ENCODE measurements at places on chromosomes 7 and 10.

DNA sequence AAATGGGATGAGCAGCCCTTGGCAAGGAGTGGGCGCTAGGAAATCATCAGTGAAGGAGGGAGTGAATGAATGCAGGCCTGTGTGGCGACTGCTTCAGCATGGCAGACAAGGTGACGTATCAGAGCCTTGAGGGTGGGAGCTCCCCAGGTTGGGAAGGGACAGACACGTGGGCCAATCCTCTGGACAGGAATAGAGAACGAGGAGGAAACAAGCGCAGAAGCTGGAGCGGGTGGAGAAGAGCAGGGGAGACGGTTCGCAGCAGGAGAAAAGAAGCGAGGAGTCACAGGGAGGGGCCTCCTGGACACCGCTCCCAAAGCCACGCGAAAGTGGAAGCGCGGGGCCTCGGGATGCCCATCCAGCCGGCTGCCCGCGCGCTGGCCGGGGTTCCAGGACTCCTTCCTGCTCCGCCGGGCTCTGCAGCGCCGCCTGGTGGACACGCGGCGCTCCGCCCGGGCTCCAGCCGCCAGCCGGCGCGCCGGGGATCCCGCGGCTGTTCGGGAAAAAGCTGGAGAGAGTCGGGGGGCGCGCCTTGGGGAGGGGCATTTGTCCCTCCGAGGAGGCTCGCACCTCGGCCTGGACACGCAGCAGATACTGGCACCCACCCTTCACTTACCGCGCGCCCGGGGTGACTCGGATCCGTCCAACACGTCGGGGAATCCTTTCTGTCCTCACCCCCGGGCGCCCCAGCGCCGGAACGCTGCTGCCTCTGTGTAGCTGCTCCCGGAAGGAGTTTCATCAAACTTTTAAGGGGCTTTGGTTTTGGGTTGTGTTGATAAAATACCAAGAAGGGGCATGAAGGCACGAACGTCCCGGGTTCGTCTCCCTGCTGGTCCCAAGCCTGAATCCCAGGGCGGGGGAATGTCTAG, 6.3 kb downstream of the ZNF503 start:
- DNase-seq, result peak; percentile 82

- DNase-seq, result no peak
Measured at GRCh38 chr7:64946772-64947171, 43.7 kb downstream of the ZNF273 start.

DNA sequence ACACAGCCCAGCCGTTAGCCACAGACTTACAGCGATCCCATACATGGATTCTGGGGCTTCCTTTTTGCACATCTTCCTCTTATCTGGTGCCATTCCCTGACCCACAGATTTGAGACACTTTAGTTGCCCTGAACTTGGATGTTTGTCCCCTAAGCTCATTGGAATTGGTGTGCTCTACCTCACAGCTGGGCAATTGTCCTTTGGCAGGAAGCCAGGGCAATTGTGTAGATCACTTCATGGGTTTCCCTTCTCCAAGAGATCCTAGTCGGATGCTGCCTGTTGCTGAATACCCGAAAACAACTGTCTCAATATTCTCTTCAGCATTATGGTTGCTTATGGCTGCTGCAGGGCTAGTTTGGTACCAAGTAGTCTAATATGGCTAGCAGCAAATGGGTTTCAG, 470.7 kb upstream of the MKI67 start:
- DNase-seq, result no peak

DNA sequence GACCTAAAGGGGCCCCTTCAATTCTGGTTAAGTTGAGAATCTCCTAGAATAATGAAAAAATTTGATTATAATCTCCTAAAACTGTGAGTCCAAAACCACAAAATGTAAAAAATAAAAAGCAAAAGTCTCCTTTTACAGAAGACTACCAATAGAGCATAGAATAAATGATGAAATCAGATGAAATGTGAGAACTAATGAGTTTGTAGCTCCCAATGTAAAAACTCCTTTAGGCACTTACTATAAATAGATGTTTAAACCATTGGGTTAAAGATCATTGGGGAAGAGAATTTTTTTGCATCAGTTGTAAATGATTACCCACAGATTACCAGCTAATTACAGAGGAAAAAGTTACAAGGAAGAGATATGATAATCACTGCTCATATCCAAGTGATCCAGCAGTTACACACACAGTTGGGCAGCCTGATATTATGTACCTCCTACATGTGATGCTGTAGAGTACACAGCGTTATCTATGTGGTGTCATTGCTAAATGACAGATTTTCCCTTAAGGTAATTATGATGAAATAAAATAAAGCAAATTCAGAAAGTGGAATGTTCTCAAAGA, 282.7 kb upstream of the SEMA3D start:
- DNase-seq, result no peak

GRCh38 chr7:114931656-114932011, 9.7 kb downstream of the MDFIC start:
- no peak for DNase-seq

DNA sequence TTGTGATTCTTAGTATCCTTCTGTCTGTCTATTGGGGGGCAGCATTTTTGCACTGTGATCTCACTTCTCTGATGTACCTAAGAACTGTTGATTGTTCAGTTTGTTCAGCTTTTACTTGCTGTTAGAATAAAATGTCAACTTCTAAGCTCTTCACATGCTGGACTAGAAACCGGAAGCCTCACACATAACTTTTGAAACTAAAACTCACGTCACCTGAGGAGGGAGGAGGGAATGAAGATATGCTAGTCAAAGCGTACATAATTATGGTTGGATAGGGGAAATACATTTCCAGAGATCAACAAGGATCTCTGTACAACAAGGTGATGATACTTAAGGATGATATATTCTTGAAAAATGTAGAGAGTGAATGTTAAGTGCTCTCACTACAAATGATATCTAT, 609.7 kb downstream of the INHBA start:
- DNase-seq, result no peak

- DNase-seq, result no peak
Measured at GRCh38 chr10:120279196-120279595, 177.8 kb upstream of the PLPP4 start.

DNA sequence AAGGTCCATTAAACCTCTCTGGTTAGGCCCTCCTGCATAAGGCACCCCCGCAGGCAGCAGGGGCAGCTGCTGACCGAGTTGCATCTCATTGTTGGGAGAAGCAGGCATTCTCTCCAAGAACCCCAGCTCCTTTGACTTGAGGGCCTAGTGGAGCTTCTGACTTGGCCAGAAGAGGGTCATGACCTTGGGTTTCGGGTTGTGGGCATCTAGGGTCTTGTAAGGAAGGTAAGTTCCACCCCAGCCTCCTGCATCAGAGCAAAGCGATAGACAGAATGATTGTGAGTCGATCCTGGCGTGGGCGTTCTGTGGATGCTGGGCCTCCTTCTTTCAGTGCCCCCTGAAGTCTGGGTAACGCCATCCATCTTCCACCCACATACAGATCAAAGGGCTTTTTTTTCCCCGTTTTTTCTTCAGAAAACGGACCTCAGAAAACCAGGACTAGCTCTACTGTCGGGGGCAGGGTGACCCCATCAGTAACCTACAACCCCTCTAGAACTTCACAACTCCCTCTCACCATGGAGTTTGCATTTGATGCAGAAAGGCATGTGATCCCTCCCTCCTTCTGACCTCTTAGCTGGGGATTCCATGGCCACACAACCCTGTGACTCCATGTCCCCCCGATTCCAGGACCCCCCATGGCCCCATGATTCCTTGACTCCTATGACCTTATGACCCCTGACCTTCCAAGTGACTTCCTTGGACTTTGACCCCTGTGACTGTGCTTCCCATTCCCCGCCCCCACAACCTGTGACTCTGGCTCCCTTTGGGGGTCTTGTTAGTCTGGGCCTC, 3.0 kb downstream of the SEMA4G start:
- no peak for DNase-seq

DNA sequence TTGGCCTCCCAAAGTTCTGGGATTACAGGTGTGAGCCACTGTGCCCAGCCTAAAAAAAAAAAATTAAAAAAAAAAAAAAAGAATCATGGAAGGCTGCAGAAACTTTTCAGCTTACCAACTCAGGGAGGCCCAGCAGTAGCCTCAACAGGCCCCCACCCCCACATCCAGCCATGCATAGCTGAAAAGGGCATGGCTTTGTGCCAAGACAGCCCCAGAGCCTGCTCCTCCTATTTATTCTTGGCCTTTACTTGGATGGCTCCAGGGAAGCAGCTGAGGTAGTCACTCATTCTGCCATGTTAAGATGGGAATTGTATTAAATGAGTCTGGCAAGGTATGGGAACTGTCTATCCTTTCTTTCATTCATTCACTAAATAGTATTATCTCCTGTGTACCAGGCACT, 13.7 kb upstream of the CNNM2 start:
- no peak for DNase-seq
